ENCODE measurements at places on chromosomes 1 and 21.

- no peak for DNase-seq
Observed at GRCh38 chr1:221912230-221912629, 170.3 kb upstream of the DUSP10 start.

DNA sequence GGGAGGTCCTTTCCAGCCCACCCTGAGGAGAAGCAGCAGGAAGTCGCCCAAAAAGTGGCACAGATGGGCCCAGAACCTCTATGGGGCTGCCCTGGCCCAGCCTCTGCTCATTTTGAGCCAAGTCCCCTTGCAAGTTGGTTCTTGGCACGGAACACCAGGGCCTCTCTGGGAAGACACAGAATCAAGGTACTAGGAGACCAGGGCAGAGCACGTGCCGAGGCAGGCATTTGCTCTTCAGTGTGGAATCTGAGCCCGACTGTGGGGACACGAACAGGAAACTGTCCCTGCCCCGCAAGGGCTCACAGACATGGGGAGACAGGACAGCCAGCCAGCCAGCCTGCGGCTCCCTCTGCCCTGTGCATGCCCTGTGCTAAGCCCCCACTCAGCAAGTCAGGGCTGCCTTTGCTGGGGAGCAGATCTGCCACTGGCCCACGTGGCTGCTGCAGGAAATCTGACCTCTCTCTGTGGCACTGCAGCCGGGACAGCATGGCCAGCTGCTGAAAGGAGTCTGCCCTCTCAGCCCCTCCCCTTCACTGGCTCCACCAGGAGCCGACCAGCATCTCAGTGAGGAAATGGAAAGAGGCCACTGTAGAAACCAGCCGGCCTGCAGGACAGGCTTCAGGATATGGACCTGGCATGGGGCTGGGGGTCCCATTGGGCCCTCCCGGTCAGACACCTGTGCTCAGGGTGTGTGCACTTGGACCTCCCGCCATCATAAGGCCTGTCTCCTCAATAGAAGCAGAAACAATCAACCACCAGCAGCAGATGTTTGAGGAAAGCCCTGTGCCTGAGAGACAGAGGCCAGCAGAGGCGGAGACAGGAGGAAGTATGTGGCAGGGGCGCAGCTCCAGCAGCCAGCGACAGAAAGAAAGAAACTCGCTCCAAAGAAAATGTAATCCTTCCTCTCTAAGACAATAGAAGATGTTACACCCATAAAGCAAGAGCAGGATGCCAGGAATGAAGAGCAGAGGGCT lies 3.7 kb downstream of the ARHGEF16 start:
- no peak for DNase-seq

GRCh38 chr1:235397733-235398132 lies 30.5 kb downstream of the TBCE start:
- DNase-seq: no peak

DNA sequence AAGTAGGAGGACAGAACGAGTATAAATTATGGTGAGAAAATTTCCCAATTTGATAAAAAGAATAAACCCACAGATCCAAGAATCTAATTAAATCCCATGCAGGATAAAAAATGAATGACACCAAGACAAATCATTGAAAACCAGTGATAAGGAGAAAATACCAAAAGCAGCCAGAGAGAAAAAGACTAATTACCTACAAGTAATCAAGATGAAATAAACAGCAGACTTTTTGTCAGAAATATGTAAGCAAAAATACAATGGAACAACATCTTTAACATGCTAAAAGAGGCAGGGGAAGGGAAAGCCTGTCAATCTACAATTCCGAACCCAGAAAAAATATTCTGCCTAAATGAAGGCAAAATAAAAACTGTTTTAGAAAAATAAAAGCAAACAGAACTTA lies 20.7 kb upstream of the CCN1 start:
- no peak for DNase-seq

- no peak for DNase-seq
Observed at GRCh38 chr1:93556291-93556690, 108.4 kb downstream of the FNBP1L start.

DNA sequence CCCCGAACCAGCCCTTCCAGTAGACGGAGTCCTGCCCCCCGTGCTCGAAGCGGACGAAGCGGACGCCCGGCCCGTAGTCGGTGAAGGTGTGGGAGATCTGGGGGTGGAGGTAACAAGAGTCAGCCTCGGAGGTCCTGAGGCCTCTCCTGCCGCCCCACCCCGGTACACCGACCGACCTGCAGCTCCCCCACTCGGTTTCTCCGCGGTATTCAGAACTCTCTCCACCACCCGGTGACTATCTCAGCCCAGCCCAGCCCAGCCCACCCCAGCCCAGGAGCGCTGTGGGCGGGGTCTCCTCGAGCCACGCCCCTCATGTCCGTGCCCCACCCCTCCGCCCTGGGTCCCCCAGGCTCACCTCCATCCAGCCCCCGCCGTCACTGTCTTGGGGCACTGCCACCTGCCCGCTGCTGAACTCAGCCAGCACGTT lies 5.5 kb downstream of the FBXO2 start:
- DNase-seq: no peak

GRCh38 chr1:230120921-230121381 lies 53.9 kb downstream of the GALNT2 start:
- no peak for DNase-seq

GRCh38 chr1:15151377-15151806 lies 2.2 kb upstream of the TMEM51 start:
- no peak for DNase-seq

GRCh38 chr1:220188538-220188937 lies 83.7 kb downstream of the RAB3GAP2 start:
- no peak for DNase-seq

- DNase-seq: no peak
Observed at GRCh38 chr1:215022204-215022603, 60.3 kb upstream of the KCNK2 start.

GRCh38 chr21:29477941-29478340 lies 179.2 kb downstream of the BACH1 start:
- peak; percentile 45 for DNase-seq

DNA sequence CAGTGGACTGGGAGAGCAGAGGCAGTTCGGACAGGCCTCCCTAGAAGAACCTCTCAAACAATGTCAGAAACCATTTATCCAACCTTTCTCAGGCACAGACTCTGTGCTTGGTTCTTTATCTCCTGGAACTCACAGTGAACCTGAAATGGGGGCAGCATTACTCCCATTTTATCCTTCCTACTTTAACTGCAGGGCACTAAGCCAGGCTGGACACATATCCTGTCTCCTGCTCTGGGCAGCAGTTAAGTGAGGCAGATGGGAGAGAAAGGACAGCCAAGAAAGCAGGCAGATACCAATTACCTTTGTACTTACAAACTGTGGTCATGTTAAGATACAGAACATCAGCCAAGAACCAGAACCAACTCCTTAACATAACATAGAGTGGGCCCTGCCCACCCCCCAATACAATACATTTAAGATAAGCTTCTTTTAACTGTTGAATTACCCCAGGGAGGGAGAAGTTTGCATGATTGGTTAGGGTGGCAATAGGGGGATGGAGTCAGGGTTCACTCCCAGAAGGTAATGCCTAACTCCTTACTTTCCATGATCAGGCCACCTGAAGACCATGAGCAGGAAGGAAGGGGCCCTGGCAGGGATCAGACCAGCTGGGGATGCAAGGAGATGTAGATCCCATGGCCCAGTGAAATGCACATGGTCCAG lies 10.9 kb downstream of the KDF1 start:
- no peak for DNase-seq

DNA sequence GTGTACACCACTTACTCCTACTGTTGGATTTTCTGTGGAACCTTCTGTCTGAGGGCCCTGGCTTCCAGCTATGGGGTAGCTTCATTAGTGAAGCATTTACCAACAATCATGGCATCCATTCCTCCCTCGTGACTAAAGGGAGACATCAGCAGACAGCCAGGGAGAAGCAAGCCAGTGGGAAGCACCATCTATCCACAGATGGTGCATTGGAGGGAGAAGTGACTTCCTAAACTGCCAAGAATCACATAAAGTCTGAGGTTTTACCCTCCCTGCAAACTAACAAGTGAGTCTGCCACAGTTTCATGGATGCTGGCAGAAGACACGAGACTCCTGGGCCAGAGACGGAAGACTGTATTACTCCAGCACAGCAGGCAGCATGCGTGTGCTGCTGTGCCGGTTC lies 31.4 kb downstream of the UMODL1 start:
- no peak for DNase-seq

GRCh38 chr1:230153641-230154296 lies 86.7 kb downstream of the GALNT2 start:
- DNase-seq: no peak

DNA sequence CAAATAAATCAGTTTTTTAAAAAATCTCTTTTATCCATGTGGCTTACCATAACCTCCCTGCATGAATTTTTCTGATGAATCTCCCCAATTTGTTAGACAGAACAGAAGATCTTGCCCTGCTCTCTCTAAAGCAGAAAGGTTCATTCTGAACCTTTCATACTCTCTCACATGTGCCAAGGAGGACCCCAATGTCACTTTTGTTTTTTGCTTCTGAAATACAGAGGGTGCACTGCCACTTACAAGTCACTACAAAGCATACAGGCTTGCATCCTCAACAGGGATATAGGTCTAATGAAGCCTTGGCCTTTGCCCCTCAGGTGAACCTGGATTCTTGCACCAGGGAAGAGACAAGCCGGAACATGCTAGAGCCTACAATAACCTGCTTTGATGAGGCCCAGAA lies 4.8 kb downstream of the RGS4 start:
- no peak for DNase-seq

GRCh38 chr1:190373705-190374336 lies 103.8 kb downstream of the BRINP3 start:
- DNase-seq: no peak

- no peak for DNase-seq
Observed at GRCh38 chr1:160169553-160170399, 18.4 kb downstream of the ATP1A4 start.

GRCh38 chr1:20071416-20071815 lies 1.4 kb downstream of the PLA2G5 start:
- DNase-seq: no peak

DNA sequence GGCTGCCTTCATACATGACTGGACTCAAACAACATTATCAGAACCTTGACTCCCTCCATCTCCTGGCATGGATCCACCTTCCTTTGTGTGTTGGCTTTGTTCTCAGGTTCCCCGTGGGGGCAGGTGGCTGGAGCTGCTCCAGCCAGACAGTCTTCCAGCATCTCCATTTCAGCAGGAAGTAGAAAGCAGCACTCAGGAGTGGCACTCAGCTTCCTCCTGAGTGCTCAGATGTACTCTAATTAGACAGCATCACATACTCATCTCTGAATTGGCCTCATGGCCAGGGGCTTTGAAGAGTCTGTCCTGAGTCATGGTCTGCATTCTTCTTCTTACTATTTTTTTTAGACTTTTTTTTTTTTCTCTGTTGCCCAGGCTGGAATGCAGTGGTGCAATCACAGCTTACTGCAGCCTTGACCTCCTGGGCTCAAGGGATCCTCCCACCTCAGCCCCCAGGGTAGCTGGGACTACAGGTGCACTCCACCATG lies 27.9 kb downstream of the OVAAL start:
- no peak for DNase-seq

DNA sequence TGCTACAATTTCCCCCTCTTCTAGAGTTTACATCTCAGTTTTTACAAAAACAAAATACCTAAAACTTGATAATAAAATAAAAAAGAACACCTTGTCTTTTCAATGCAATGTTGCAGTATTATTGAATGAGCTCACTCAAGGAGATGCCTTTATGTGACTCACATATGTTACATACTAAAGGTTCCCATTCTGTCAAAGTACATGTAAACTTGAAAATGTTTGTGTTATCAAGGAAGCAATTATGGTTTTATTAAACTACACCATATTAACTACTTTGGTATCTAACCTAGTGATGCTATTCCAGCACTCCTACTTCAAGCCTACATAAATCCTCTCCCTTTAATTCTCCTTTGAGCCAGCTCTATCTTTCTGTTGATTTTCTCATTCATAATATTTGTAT lies 658.3 kb downstream of the PTPRC start:
- DNase-seq: peak; percentile 22

- no peak for DNase-seq
Observed at GRCh38 chr1:175875556-175875955, 132.2 kb upstream of the TNR start.

GRCh38 chr1:69738458-69739250 lies 170.9 kb downstream of the LRRC7 start:
- DNase-seq: no peak

DNA sequence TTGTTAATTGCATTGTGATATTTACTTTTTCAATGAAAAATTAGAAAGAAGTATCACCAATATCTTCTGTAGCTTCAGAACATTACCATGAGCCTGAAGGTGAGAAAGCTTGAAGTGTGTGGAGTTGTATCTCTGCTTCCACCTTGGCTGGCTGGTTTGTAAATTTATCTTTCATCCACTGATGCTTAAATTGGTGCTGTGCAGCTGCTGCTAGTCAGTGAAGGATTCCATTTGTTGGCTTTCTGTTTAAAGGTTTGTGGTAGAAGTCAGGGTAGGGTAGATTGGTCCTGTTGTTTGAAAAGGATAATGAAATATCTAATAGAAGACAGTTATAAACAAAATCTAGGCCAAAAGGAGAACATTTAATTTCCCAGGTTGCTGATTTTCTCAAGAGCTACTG lies 105.7 kb downstream of the C1orf21 start:
- no peak for DNase-seq

DNA sequence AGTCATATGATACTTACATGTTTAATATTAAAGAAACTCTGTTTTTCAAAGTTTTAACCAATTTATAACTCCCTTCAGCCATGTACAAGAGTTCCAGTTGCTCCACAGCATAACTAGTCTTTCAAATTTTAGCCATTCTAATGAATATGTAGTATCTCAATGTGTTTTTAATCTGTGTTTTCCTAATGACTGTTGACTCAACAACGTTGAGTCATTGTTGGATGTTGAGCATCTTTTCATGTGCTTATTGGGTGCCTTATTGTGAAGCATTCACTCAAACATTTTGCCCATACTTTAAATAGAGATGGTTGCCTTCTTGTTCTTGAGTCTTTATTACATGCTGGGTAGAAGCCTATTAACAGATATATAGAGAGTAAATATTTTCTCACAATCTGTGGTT lies 240.2 kb upstream of the LYPLAL1 start:
- DNase-seq: no peak

DNA sequence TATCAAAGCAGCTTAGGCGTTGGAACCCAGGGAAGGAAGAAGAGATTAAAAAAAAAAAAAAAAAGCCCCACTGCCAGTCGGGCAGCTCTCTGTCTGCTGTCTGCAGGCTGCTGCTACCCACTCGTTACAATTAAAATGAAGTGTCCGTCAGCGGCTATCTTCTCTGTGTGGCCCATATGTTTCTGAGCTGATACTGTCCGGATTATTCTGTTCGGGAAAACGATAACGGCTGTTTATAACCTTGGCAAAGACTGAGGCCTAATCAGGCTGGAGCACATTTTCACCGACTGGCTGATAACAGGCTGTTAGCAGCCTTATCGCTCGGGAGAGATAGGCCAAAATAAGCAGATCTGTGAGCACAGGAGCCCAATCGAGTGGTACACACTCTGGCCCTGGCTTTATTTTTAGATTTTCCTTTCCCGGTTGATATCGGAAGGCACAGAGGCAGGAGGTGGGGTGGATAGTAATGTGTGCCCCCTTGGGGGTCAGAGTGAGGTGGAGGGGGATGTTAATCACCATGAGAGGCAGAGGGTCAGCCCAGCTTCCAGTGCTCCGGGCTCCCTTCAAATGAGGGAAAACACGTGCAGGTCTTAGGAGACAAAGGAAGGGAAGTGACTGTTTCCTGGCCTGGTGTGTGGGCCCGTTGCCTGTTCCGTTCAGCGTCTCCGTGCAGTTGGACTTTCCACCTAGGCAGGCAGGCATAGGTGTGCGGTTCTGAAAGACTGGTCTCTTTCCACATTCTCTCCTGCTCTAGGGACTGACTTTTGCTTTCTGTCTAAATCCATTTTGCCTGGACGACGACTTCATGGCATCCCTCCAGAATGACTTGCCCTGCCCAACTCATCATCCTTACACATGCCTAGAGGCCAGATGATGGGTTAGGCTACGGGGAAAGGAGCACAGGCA lies 153.4 kb downstream of the PBX1 start:
- DNase-seq: no peak
